A549 treated with DMSO at 1 μM for 4 hours (cell line): ENCODE measurements at places on chromosomes 4 and X. TPM values are rescaled to one million over a fixed set of nuclear protein-coding genes. Genes with fewer than 3 reads are reported as not detected.

CFAP47 gene
- 0.02 TPM in 1 of 5 replicates, not detected in the others for total RNA-seq

MAPK10 gene
- total RNA-seq: 0.34 to 0.68 TPM (median 0.45 TPM) in 5 replicates

CT45A1 gene
- not detected in 5 replicates for total RNA-seq

ARHGAP36 gene
- not detected in 5 replicates for total RNA-seq

CC2D2A gene
- total RNA-seq: 12.2 to 16.4 TPM (median 13.2 TPM) in 5 replicates

CNGA1 gene
- total RNA-seq: 0.15 TPM in 1 of 5 replicates, not detected in the others

MAGEA2 gene
- total RNA-seq: 0.07 to 0.13 TPM (median 0.09 TPM) in 3 of 5 replicates, not detected in the others

POF1B gene
- 2.4 to 4.2 TPM (median 2.8 TPM) in 5 replicates for total RNA-seq

CNKSR2 gene
- total RNA-seq: 2.4 to 3.7 TPM (median 3.1 TPM) in 5 replicates

LDB2 gene
- total RNA-seq: not detected in 5 replicates

SYTL4 gene
- 1.1 to 3.2 TPM (median 2.3 TPM) in 5 replicates for total RNA-seq
